ENCODE measurements at places on chromosomes 2 and 18.

- no peak for DNase-seq
These were observed 1.1 kb upstream of the EPC2 start for GRCh38 chr2:148643421-148643820.

- no peak for DNase-seq
These were observed 1005.4 kb upstream of the DDX18 start for GRCh38 chr2:116809109-116809508.

- DNase-seq = no peak
These were observed 58.2 kb upstream of the NEUROD1 start for GRCh38 chr2:181738563-181738962.

- DNase-seq = no peak
These were observed 33.6 kb downstream of the SCTR start for GRCh38 chr2:119490653-119491195.

DNA sequence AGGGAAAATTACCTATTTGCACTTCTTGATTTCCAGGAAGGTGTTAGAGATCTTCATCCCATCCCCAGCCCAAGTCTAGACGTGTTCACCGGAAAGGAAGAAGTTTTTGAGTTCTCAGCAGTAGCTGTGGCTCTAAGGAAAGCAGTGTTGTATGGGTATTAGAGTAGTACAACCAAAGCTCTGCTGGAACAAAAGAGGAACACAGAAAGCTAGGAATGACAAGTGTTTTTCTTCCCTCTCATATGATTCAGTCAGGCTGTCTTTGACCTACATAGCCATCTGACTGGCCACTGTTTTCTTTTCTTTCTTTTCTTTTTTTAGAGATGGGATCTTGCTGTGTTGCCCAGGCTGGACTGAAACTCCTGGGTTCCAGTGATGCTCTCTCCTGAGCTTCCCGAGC is 82.7 kb upstream of the SLC39A10 start:
- DNase-seq = no peak

DNA sequence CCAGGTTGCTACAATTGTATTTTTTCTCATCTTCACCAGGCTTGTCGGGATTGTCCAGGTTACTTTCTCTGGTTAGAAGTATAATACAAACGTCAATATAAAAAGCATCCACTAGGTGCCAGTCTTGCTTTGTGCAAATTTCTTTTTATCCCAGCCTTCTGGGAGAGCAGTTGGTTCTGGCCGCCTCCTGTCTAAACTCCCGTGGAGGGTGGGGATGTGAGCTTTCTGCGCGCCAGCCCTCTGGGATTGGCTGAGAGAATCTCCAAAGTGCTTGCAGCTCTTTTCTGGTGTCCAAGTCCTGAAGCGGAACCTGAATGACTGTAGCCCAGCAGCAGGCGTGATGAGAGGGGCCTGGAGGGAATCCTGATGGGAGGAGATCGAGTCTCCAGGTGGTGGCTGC is 22.4 kb upstream of the TOGARAM2 start:
- no peak for DNase-seq

DNA sequence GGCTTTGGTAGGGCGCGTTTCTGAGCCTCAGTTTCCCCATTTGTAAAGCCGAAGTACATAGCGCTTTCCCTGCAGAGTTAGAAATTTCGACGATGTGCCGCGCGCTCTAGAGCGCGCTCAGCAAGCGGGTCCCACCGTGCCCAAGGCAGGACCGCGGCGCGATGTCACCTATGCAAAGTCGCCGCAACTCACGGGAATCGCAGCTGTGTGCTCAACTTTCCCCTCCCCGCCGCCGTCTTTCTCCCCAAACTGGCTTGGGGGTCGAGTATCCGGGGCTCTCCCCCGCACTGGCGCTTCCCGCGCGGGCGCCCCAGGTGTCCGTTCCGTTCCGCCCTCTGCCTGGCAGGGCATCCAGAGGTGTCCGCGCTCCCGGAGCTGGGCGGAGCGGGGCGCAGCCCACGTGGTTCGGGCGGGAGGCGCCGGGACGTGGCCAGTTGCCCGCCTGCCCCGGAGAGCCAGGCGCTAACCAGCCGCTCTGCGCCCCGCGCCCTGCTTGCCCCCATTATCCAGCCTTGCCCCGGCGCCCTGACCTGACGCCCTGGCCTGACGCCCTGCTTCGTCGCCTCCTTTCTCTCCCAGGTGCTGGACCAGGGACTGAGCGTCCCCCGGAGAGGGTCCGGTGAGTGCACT is at the start of gene MLPH:
Gene MLPH (plus strand): TSS at position 433 of the 630 bp plus-strand sequence. CDS start 6,176 bp downstream, outside the sequence.
- DNase-seq = no peak

GRCh38 chr18:48983793-48984437 is 33.1 kb upstream of the SMAD7 start:
- no peak for DNase-seq

GRCh38 chr2:191845876-191846514 is 893 bp downstream of the CAVIN2 start:
- DNase-seq = no peak

DNA sequence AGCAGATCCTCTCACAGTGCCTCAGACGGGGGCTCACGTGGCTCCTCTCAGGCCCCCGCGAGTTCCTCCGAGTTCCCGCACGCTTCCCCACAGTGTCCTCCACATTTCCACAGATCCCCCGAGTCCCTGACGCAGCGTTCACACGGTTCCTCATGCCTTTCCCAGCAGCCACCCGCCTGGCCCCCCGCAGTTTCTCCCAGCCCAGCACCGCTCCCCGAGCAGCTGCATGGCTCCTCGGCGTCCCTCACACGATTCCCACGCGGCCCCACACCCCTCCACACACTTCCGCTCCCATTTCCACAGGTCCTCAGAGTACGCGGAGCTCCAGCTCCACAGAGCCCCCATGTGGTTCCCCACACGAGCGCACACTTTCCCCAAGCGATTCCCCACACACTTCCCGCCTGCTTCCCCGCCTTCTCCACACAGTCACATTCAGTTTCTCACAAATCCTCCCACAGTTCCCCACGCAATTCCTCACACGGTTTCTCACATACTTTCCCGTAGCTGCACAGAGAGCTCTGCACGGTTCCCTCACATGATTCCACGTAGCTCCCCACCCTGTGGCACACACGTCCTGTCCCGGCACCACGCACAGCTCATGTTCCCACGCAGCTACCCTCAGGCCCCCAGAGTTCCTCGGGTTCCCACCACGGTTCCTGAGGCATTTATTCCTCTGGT is 39.9 kb downstream of the KIF1A start:
- no peak for DNase-seq

- no peak for DNase-seq
These were observed 5.9 kb downstream of the SERPINB11 start for GRCh38 chr18:63708650-63709049.

GRCh38 chr2:99726691-99727090 is 236.9 kb upstream of the REV1 start:
- no peak for DNase-seq

DNA sequence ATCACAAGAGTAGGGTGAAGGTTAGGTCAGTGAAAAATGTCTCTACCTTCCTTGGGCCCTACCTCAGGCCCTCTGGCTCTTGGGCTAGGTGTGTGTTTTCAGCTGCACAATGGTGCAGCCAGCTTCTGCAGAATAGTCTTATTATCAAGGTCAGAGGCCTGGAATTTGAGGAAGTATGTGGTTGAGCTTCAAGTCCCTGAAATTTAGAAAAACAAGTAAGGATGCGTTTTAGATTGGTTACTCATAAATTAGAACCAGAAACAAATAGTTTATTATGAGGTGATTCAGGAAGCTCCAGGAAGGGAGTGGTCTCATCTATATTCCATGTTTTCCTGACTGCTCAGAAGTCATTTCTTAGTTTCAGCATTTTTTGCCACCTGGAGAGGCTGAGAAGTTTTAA is 204.2 kb upstream of the CELF4 start:
- no peak for DNase-seq

GRCh38 chr2:64605026-64605471 is 48.7 kb downstream of the SERTAD2 start:
- no peak for DNase-seq

DNA sequence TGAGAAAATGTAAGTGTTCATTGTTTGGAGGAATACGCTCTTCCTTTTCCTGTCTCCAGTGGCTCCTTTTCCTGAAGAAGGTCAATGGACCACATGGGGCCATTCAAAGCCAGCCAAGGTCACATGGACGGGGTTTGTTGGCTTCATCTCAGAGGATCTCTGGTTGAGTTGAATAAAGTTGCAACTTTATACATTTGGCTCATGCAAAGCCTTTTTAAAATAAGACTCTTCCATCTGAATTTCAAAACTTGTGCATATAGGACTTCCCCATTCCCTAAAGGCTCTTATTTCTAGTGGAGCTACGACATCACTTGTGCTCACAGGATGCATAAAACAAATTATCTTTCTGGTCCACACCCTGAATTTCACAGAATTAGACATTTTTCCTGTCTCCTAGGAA is 235.5 kb downstream of the CMPK2 start:
- DNase-seq = no peak

GRCh38 chr2:238418196-238418998 is 8.3 kb upstream of the ASB1 start:
- DNase-seq = no peak

GRCh38 chr2:32009516-32010256 is 1.1 kb downstream of the MEMO1 start:
- no peak for DNase-seq

- no peak for DNase-seq
These were observed 272.9 kb downstream of the PAX3 start for GRCh38 chr2:222025881-222026271.

- DNase-seq = no peak
These were observed 79.5 kb downstream of the SLC8A1 start for GRCh38 chr2:40372283-40372985.

GRCh38 chr18:51807336-51807735 is 532.7 kb upstream of the DCC start:
- no peak for DNase-seq

GRCh38 chr18:58513615-58514335 is 115.1 kb downstream of the ALPK2 start:
- no peak for DNase-seq

GRCh38 chr2:46298522-46299353 is 1.5 kb downstream of the EPAS1 start:
- DNase-seq = no peak

GRCh38 chr2:226580403-226580802 is 219.2 kb downstream of the IRS1 start:
- no peak for DNase-seq

- no peak for DNase-seq
These were observed 27.1 kb upstream of the TGIF1 start for GRCh38 chr18:3422905-3423304.

GRCh38 chr2:128366713-128367511 is 48.2 kb upstream of the HS6ST1 start:
- no peak for DNase-seq

GRCh38 chr18:52310651-52311050 is 29.3 kb upstream of the DCC start:
- no peak for DNase-seq

GRCh38 chr18:25669741-25670140 is 317.8 kb upstream of the ZNF521 start:
- DNase-seq = no peak

DNA sequence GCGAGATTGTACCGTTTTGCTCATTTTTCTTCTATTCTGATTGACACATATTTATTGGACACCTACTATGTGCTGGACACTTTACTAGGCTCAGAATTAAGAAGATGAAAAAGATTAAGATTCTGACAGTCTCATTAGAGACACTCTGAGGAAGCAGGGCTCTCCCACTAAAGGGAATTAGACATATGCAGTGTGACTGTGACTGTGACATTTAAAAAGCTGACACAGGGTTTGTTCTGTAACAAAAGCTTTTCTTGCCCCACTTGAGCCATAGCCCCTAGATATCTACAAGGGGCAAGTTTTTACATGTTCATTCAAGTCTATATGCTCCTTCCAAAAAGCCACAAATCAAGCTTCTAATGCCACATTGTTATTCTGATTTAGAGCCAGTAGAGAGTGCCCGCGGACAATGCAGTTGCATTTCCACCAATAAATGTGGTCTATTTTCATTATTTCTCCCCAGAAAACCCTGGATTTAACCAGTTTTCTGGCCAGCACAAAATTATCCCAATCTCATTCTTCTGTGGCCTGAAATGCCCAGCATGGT is 9.8 kb downstream of the ARHGAP25 start:
- no peak for DNase-seq

DNA sequence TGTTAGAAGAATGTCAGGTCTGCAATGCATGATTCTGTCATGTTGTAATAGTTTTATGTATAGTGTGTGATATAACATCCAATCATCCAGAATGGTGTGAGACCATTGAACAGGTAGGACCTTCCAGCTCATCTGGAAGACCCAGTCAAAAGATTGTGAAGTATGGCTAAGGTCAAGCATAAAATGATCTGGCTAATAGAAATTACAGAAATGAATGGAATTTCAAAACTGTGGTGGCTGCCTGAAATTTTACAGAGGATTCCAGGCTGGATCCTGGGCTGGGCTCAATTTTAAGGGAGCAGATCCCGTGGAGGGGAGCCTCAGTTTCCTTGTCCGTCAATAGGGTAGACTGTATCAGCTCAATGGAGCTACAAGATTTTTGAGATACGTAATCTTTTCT is 39.1 kb downstream of the ACKR3 start:
- DNase-seq = no peak

DNA sequence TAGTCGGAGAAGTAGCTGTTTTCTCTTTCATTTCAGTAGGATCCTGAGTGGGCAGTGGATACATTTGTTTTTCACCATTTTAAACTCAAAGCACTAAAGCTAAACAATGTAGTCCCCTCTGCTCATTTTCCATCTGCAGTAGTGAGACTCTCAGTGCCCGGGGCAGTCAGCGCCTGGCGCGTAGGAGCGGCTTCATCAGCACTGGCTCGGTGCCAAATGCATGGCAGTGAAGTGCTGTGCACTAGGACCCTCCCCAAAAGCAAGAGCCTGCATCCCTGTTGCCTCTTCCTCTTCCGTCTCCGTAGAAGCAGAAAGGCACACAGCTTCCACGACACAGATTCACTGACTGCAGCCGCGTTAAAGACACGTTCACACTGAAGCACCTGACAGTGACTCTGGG is 19.0 kb upstream of the ESPNL start:
- DNase-seq = no peak

- DNase-seq = no peak
These were observed 24.7 kb downstream of the TLK1 start for GRCh38 chr2:171136024-171136423.

DNA sequence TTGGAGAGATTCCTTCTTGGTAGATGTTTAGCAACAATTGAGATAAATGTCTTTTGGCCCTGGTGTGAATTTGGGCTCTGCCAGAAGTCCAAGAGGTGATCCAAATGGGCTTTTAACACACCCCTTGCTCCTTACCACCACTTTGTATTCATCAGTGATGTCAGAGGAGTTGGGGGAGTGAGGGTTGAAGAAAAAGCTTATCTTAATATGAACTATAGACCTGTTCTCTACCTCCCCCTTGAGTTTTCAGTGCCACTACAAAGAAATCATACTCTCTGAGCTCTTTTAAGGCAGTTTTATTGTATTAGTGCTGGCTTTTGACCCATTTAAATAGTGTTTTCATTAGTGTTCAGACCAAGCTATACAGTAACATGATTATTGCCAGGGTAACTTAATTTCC is 229.1 kb downstream of the PHLPP1 start:
- no peak for DNase-seq

DNA sequence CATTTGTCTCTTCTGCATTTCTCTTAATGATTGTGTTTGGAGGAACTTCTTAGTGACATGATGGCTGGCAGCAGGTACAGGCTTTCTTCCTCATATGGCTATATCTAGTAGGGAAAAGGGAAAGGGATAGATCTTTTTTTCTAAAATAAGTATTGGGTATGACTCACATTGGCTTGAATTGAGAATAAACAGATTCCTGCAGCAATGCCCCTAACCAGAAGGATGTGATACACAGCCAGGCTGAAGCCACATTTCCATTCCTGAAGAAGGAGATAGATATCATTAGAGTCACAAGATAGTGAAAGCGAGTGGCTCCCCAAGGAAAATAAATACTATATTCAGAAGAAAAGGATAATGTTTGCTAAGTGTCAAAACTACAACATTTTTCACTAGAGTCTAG is 61.1 kb downstream of the VWC2L start:
- DNase-seq = no peak

GRCh38 chr18:57801325-57801724 is 1.8 kb downstream of the ATP8B1 start:
- no peak for DNase-seq
